ENCODE measurements at places on chromosomes 2 and 18. TPM values are rescaled to one million over a fixed set of nuclear protein-coding genes. Genes with fewer than 3 reads are reported as not detected.
A peak's percentile ranks its signal among the peaks of the same experiment; 100 is the strongest.

DNA sequence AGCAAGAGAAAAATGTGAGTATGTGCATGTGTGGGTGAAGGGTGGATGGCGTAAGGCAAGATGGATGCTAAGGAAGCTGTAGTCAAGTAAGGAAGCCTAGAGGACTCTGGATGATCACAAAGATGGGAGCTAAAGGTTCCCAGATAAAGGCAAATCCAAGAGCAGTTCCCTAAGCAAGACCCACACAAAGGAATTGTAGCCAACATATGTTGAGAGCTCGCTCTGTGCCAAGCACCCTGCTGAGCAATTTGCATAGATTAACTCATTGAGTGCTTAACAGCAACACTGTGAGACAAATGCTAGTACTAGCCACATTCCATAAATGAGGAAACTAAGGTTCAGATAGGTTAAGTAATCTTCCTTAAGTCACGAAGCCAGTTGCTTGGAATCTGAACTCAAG is 132.6 kb downstream of the C1D start:
- DNase-seq, result no peak

The SETBP1 gene
- 2.6 TPM for polyA plus RNA-seq

The GYPC gene
- 236 TPM for polyA plus RNA-seq

GRCh38 chr2:145958611-145959010 is 1438.7 kb upstream of the ZEB2 start:
- no peak for DNase-seq

The HOXD13 gene
- 0.43 TPM for polyA plus RNA-seq

The RNU2-63P gene
- not detected for polyA plus RNA-seq

- peak; percentile 17 for DNase-seq
Measured at GRCh38 chr2:67436221-67436620, 39.1 kb downstream of the ETAA1 start.

GRCh38 chr2:202632682-202633290 is 2.0 kb upstream of the FAM117B start:
- DNase-seq, result no peak

The DOK6 gene
- 0.55 TPM for polyA plus RNA-seq

- no peak for DNase-seq
Measured at GRCh38 chr2:240143801-240144648, 3.6 kb upstream of the OTOS start.

DNA sequence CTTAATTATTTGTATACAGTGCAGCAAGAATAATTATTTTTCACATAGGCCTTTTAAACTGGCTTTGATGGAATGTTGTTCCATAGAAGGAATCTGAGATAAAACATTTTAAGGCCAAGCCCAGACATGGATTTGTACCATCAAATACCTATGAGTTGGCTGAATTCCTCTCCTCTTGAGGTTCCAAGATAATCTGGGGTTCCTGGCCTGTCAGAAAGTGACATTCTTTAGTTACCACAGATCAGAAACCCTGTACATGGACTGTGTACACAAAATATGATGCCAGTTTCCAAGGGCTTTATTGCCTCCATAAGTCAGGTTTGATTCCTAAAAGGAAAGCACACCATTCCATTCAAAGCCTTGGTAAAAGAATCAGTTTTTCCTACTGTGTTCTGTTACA is 1256.7 kb upstream of the NRXN1 start:
- no peak for DNase-seq

The ACAA2 gene
- 18.5 TPM for polyA plus RNA-seq

The CDH2 gene
- 180 TPM for polyA plus RNA-seq

GRCh38 chr18:77110936-77111335 is 21.6 kb downstream of the MBP start:
- no peak for DNase-seq

The ABCA12 gene
- polyA plus RNA-seq, result 0.02 TPM

The SNORC gene
- polyA plus RNA-seq, result 0.25 TPM
